Stimulated activated CD8-positive, alpha-beta memory T cell treated with anti-CD3 and anti-CD28 coated beads, Interleukin-2, amount 100 ng/mL, for 48 hours (primary cell): ENCODE measurements at places on chromosomes 16 and 17.

- no peak for DNase-seq
Observed at GRCh38 chr17:50905460-50905803, 39.3 kb upstream of the TOB1 start.

DNA sequence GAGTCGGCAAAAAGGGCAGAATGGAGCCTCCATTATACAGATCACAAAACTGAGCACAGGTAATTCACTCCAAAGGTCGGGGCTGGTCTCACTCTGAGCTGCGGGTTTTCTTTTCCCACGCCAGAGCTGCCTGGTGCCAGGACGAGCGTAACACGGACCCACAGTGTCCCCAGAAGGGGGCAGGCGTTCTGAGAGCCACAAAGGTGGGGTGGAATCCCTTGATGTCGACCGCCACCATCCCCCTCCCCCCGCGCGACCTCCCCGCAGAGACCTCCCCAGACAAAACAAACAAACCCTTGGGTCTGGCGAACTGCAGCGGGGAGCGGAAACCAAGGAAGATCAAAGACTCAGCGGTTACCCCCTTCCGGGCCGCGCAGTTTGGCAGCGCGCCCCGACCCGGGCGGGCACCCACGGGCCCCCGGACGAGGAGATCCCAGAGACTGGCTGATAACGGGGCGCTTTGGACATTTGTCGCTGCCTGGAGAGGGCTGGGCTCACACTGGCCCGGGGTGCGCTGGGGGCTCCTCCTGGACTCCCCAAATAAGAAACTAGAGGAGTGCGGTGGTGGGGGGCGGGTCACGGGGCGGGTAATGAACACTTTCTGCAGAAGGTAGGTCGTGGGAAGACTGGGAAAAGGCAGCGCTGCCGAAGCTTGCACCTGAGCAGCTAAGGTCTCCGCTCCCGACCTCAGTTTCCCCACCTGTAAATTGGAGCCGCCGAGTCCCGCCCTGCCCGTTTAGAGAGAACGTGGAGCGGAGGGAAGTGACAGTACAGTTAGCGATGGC lies 664 bp upstream of the NKD1 start:
- peak; percentile 44 for DNase-seq

DNA sequence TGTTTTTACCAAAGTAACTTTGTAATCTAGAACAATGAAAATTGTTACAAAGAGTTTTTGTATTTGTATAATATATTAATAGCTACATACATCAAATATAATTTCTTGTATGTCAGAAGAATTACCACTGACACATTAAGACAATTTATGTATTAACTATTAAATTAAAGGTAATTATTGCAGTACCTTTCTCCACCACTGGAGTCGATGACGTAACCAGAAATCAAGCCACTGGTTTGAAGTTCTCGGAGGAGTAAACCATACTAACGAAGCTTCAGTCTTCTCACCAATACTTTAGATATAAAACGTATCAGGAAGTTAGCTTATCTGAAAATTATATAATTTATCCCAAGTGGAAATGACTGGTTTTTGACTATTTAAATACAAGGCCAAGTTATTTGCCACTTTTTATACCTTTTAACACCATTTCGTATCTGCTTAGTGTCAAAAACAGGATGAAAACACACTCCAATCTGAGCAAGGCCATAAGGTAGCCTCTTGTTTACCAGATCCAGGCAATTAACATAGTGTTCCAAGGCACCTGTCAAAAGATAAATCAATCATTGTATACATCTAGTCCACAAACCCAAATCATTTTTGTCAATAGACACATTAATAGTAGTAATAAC lies 4.3 kb downstream of the POLG2 start:
- no peak for DNase-seq

DNA sequence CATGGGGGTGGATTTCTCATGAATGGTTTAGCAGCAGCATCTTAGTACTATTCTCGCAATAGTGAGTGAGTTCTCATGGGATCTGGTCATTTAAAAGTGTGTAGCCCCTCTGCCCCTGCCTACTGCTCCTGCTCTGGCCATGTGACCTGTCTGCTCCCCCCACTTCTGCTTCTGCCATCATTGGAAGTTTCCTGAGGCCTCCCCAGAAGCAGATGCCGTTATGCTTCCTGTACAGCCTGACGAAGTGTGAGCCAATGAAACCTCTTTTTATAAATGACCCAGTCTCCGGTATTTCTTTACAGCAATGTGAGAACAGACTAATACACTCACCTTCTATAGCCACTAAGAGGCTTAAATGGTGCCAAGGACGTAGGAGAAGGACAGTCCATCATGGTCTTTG lies 51.5 kb downstream of the NOL11 start:
- no peak for DNase-seq

GRCh38 chr16:81142864-81143263 lies 46.7 kb upstream of the GCSH start:
- no peak for DNase-seq

- no peak for DNase-seq
Observed at GRCh38 chr17:38590988-38591758, 14.6 kb downstream of the SRCIN1 start.

GRCh38 chr16:87657621-87658192 lies 55.4 kb downstream of the JPH3 start:
- no peak for DNase-seq

GRCh38 chr17:27918498-27918897 lies 25.3 kb upstream of the LYRM9 start:
- DNase-seq: no peak

DNA sequence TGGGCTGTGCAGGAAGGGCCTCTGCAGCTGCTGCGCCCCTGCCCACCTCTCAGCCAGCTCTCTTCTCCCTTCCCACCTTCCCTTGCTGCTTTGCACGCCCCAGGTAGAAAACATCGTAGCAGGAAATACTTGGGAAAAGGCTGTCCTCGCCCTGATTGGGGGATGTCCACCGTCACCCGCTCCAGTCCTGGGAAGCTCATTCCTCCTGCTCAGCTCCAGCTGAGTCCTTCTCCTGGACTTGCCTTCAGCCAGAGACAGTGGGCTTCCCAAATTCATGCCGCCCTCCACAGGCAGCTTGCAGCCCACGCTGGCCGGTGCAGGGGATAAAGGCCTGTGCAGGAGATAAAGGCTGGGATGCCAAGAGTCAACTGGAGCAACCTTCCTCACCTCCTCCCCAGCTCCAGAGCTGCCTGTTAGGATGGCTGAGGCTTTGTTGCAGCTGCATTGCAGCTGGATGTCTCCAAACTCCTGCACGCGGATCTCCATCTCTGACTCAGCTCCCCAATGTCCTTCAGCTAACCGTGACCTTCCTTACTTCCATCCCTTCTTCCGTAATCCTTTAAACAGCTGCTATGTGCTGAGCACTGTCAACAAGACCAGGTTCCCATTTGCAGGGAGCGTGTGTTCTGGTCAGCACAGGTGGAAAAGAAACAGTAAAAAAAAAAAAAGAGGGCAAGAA lies 402.0 kb upstream of the TNRC6C start:
- no peak for DNase-seq

- DNase-seq: no peak
Observed at GRCh38 chr17:28585851-28586250, 9.2 kb upstream of the ALDOC start.

- DNase-seq: no peak
Observed at GRCh38 chr16:57883953-57884654, 81.8 kb upstream of the KIFC3 start.

DNA sequence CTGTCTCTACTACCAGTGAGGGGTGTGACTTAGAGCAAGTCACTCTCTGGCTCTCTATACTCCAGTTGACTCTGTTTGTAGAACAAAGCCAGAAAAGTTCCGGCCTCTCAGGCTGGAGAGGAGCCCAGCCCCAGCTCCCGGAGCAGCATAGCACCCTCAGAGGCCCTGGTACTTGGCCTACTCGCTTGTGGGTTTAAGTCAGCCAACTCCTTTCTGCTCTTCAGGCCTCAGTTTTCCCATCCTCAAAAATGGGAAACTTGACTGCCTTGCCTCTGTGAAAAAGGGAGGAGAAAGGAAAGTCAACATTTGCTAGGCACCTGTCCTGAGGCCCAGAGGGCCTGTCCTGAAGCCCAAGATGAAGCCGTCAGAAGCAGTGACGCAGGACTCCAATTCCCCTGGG lies 1.1 kb downstream of the CHST6 start:
- DNase-seq: no peak

- no peak for DNase-seq
Observed at GRCh38 chr17:38693700-38694329, 11.3 kb upstream of the MLLT6 start.
